Esophagus muscularis mucosa (tissue), 4 donors: ENCODE measurements at places on chromosomes 5 and 9. TPM values are rescaled to one million over a fixed set of nuclear protein-coding genes. Genes with fewer than 3 reads are reported as not detected.

The SVEP1 gene
- 57.1 TPM for total RNA-seq

GRCh38 chr9:124032247-124032646 is 20.7 kb downstream of the LHX2 start:
- DNase-seq, result no peak
- peaks cover 87% of the 10 kb centered on the region for H3K27me3 ChIP-seq
- H3K4me1 ChIP-seq, result no peaks in the 10 kb centered on the region

DNA sequence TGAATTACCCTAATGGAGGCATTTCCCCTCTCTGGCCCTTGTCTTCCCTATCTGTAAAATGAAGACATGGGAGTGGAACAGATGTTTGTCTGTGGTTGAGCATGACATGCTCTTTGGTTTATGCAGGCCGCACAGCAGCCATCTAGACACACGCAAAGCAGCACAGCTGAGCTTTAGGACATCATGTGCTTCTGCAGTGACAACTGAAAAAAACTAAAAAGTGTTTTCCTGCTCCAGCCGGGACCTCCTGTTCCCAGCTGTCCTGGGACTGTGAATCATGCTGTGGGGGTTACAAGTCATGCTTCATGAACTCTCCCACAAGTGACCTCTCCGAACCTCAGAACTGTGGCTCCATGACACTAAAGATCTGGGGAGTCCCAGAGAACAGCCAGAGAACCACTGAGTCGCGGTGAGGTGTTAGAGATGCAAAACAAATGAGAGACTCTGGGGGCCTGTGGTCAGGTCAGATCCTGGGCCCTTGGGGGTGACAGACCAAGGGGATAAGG is 1.7 kb downstream of the SMIM3 start:
- no peak for DNase-seq
- H3K4me3 ChIP-seq, result peak overlapping the region; percentile 60
- H3K27me3 ChIP-seq, result no peaks in the 10 kb centered on the region
- H3K27ac ChIP-seq, result peak overlapping the region; percentile 90

The NUTM2G gene
- not detected for total RNA-seq

GRCh38 chr5:88143693-88144218 is 124.9 kb downstream of the TMEM161B start:
- peak overlapping the region; percentile 66 for H3K4me3 ChIP-seq
- DNase-seq, result no peak
- peaks cover 12% of the 10 kb centered on the region for H3K27me3 ChIP-seq

The ARL14EPL gene
- not detected for total RNA-seq

The ADRB2 gene
- 6.1 TPM for total RNA-seq

DNA sequence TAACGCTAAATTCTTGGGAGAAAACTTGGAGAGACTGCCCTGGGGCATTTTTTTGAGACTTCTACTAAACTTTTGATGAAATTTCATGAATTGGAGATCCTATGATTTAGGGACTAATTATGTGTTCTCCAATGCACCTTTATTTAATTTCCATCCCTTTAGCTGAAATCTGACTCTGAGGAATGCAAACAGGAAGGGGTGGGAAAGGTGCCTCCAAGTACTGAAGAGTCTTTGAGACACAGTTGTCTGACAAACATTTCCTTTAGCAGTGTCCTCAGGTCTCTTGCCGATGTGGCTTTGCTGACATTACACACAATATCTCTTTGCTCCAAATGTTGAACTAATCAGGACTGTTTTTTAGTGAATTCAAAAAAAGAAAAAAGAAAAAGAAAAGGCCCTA is 76.9 kb downstream of the LIX1 start:
- H3K27me3 ChIP-seq, result no peaks in the 10 kb centered on the region
- no peak overlapping the region for H3K27ac ChIP-seq
- peak; percentile 12 for DNase-seq

The CCDC152 gene
- 0.40 TPM for total RNA-seq

DNA sequence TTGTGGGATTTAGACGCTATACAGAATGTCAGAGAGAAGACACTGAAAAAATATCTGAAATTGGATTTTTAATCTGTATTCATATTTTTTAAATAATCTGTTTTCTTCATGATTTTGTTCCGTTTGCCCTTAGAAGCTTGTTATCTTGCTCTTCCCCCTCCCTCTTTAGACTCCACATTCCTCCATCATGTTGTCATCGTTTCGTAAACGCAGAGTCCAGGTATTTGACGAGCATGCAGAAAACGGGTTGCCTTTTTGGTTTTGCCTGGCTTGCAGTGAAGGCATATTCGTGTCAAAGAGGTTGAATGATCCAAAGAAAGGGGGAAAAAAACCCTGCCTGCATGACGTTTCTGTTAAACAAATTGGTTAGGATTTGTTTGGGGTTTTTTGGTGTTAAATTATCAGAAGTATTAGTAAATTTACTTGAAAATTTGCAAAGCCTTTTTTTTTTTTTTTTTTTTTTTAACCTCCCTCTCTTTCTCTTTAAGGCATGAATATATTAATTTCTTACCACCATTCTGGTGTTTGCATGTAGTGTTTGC is 2.9 kb downstream of the SPTAN1 start:
- peaks cover 74% of the 10 kb centered on the region for H3K4me1 ChIP-seq
- no peaks in the 10 kb centered on the region for H3K27me3 ChIP-seq
- H3K4me3 ChIP-seq, result peak overlapping the region; percentile 99
- H3K27ac ChIP-seq, result peak overlapping the region; percentile 100
- H3K36me3 ChIP-seq, result no peaks in the 10 kb centered on the region
- DNase-seq, result no peak

DNA sequence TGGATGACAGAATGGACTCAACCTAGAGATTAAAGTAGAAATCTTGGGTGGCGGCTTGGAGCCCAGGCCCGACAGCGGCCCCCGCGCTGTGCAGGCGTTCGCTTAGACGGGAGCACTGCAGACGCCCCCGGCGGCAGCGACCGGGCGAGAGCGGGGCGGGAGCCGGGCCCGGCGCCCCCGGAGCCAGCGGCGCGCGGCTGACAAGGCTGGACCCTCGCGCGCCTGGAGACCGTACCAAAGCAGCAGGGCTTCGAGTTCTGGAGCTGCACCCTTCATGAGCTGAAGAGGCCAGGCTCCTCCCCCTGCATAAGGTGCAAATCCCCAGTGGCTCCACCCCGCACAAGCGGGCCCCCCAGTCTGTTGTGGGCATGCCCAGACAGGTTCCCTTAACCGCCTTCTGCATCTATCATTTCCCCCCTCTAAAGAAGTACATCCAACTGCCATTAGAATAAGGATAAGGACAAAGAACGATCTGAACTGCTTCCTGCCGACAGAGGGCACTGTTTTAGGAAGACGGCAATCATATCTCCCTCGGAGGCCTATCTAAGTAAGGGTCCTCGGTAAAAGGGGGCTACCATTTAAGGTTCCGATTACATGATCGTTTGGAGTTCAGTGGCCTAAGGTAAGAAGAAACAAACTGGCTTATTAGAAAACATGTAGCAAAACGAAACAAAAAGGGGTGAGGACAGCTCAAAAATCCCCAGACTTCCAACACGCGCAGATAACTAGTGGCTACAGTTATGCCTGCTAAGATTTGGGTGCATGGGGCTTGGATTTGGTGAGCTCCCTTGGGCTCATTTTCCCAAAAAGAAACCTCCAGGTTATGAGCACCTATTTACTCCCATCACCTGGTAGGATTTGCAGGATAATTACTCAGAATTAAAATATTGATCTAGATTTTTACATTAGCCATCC is 66.3 kb downstream of the RGMB start:
- no peaks in the 10 kb centered on the region for H3K27me3 ChIP-seq
- DNase-seq, result no peak
- H3K36me3 ChIP-seq, result no peaks in the 10 kb centered on the region
- no peaks in the 10 kb centered on the region for H3K4me1 ChIP-seq
- peak overlapping the region; percentile 34 for H3K4me3 ChIP-seq

- H3K4me3 ChIP-seq, result no peak overlapping the region
- no peak overlapping the region for H3K27ac ChIP-seq
- DNase-seq, result no peak
- H3K36me3 ChIP-seq, result no peaks in the 10 kb centered on the region
These were observed 444.9 kb upstream of the CLINT1 start for GRCh38 chr5:158303883-158304282.

The PDE6A gene
- total RNA-seq, result not detected

DNA sequence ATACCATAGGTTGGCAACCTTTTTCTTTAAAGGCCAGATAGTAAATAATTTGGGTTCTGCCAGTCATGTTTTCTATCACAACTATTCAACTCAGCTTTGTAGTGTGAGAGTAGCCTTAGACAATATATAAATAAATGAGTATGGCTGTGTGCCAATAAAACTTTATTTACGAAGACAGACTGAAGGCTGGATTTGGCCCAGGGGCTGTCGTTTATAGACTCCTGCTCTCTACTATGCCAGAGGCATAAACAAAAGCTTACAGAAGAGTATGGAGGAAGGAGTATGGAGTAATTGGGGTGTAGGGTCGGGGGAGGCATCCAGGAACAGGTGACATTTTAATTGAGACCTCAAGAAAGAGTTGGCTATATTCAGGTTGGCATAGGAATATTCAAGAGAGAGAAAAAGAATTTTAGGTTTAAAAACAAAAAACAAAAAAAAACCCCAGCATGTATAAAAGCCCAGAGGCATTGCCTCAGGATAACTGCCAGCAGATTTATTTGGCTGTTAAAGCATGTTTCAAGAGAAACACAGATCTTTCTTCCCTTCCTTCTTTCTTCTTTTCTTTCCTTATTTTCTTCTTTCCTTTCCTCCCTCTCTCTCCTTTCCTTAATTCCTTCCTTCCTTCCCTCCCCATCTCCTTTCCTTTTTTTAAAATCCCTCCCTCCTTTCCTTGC is 39.9 kb downstream of the SLIT3 start:
- no peak for DNase-seq
- no peak overlapping the region for H3K27ac ChIP-seq
- H3K4me3 ChIP-seq, result no peak overlapping the region
- H3K36me3 ChIP-seq, result no peaks in the 10 kb centered on the region
- no peaks in the 10 kb centered on the region for H3K27me3 ChIP-seq
- H3K4me1 ChIP-seq, result peaks cover 24% of the 10 kb centered on the region

- H3K27ac ChIP-seq, result no peak overlapping the region
- no peak overlapping the region for H3K4me3 ChIP-seq
These were observed 46.2 kb downstream of the RNF145 start for GRCh38 chr5:159163027-159163700.

The GGTA1 gene
- total RNA-seq, result 18.7 TPM

The SETX gene
- total RNA-seq, result 46.9 TPM

The VAV2 gene
- total RNA-seq, result 9.6 TPM

The ELAVL2 gene
- 0.83 TPM for total RNA-seq

- peak overlapping the region; percentile 56 for H3K27ac ChIP-seq
- peaks cover 9% of the 10 kb centered on the region for H3K4me1 ChIP-seq
- H3K36me3 ChIP-seq, result no peaks in the 10 kb centered on the region
- H3K4me3 ChIP-seq, result peak overlapping the region; percentile 51
- H3K27me3 ChIP-seq, result peaks cover 6% of the 10 kb centered on the region
These were observed 329 bp downstream of the SYK start for GRCh38 chr9:90801973-90802322.

- no peaks in the 10 kb centered on the region for H3K27me3 ChIP-seq
- H3K4me1 ChIP-seq, result peaks cover 11% of the 10 kb centered on the region
- no peak overlapping the region for H3K27ac ChIP-seq
These were observed 171.7 kb downstream of the C9orf152 start for GRCh38 chr9:110036286-110036685.

The C5orf58 gene
- total RNA-seq, result not detected

DNA sequence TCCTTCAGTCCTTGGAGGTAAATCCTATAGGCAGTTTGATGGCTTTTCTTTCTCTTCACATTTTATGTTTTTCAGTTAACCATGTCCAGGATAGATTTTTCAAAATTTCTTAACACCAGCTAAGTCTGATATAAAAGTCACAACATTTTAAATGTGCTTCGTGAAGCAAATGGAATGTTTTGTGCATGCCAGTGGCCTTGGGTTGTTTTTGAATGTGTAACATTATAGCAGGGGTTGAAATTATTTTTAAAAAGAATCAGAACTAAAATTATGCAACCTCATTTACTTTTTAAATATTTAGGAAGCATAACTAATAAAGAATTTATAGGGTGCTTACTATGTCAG is 201.1 kb downstream of the ARHGEF28 start:
- no peaks in the 10 kb centered on the region for H3K27me3 ChIP-seq
- no peak overlapping the region for H3K4me3 ChIP-seq

- no peak for DNase-seq
- H3K4me3 ChIP-seq, result peak within 1 kb of the TSS; percentile 56
- H3K36me3 ChIP-seq, result no peaks in the 10 kb centered on the region
- no peaks in the 10 kb centered on the region for H3K27me3 ChIP-seq
These were observed at the start of gene SLC1A3 for GRCh38 chr5:36606428-36607113. TSS of gene SLC1A3 (plus strand) at chr5:36606606. CDS start at chr5:36608424, 1,818 bp downstream.

The PPP3R2 gene
- total RNA-seq, result not detected

- no peaks in the 10 kb centered on the region for H3K27me3 ChIP-seq
- H3K36me3 ChIP-seq, result no peaks in the 10 kb centered on the region
- H3K4me1 ChIP-seq, result no peaks in the 10 kb centered on the region
- H3K27ac ChIP-seq, result no peak overlapping the region
- no peak overlapping the region for H3K4me3 ChIP-seq
These were observed 153.2 kb downstream of the TARS1 start for GRCh38 chr5:33594006-33594405.

DNA sequence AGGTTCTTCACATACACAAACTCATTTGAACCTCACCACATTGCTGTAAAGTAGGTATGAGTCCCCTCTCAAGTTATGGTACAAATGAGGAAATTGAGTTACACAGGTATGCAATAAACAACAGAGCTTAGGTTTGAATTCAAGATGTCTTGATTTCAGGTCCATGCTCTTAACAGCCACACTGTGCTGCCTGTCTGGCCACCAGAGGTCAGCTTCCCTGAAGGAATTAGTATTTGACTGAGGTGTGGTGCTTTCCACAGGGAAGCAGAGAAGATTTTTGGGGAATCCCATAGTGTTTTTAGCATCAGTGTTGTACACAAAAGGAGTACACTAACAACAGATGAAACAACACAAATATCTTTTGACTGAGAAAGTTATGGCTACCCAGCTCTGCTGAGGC is 94.4 kb upstream of the ITGA1 start:
- no peak overlapping the region for H3K4me3 ChIP-seq
- no peaks in the 10 kb centered on the region for H3K27me3 ChIP-seq
- DNase-seq, result no peak
- no peak overlapping the region for H3K27ac ChIP-seq
- H3K36me3 ChIP-seq, result no peaks in the 10 kb centered on the region
- H3K4me1 ChIP-seq, result peaks cover 71% of the 10 kb centered on the region

DNA sequence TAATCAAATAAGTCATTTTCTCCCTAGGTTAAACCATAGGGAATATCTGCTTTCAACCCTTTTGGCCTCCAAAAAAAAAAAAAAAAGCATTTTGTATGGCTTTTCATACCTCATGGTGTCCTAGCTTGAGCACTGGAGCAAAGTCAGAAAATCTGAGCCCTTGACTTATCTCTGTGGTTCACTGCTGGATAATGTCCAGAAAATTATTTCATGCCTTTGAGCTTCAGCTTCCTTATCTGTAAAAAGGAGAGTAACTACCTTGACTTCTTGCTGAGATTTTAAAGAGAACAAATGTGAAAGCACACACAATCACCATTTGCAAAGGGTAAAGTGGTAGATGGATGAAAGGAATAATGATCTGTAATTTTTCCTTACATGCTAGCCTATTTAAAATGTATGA is 165.9 kb downstream of the ALDH1A1 start:
- no peaks in the 10 kb centered on the region for H3K4me1 ChIP-seq
- DNase-seq, result no peak
- H3K4me3 ChIP-seq, result no peak overlapping the region
- H3K27me3 ChIP-seq, result no peaks in the 10 kb centered on the region
- H3K36me3 ChIP-seq, result no peaks in the 10 kb centered on the region

The CDO1 gene
- 26.0 TPM for total RNA-seq
